ENCODE measurements at places on chromosomes 5 and 9.
A peak's percentile ranks its signal among the peaks of the same experiment; 100 is the strongest.

DNA sequence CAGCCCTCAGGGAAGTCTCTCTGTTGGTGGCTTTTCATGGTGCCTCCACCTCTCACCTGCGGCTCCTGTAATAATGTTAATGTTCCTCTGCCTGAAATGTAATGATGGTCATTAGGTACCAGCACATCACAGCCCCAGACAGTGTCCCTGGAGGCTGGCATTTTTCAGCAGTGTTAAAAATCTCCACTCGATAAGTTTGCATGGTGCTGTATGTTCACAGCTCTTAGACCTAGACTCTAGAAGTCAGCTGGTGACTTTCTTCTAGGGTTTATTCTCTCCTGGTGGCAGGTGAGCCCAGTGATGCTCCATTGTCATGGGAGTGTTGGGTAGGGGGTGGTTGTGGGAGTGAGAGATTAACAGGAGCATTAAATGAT is 53.1 kb downstream of the GPR107 start:
- no peak for DNase-seq

DNA sequence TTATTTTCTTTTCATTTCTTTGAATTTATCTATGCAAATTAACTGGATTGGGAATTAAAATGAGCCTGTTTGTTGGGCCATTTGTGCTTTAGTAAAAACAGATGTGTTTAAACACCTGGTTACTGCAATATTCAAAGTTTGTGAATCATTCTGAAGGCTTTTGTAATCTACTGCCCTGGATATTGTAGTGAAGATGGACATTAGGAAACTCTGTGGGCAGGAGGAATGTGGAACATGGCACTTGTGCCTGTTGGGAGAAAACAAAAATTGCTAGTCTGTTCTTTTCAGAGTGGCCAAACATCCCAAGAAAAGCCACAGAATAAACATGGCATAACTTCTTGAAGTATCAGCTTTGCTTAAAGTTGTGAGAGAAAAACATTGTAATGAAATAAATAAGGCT is 40.8 kb downstream of the CHSY3 start:
- no peak for DNase-seq

- no peak for DNase-seq
Measured at GRCh38 chr5:72539038-72539437, 31.8 kb upstream of the ZNF366 start.

DNA sequence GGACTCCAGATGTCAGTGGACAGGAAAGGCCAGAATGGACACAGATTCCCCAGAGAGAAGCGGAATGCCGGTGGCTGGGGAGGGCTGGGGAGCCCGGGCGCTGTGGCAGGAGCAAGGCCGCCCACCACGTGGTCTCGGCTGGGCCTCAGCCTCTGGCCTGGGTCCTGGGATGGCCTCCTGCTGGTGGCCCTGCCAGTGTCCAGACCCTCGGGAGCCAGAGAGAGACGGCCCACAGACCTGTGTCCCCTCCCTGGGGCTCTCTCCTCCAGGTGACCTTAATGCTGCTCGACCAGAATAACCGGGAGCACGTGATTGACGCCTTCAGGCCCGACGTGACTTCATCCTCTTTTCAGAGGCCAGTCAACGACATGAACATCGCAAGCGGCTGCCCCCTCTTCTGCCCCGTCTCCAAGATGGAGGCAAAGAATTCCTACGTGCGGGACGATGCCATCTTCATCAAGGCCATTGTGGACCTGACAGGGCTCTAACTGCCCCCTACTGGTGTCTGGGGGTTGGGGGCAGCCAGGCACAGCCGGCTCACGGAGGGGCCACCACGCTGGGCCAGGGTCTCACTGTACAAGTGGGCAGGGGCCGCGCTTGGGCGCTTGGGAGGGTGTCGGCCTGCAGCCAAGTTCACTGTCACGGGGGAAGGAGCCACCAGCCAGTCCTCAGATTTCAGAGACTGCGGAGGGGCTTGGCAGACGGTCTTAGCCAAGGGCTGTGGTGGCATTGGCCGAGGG is 19.0 kb downstream of the FBXW5 start:
- DNase-seq = no peak

DNA sequence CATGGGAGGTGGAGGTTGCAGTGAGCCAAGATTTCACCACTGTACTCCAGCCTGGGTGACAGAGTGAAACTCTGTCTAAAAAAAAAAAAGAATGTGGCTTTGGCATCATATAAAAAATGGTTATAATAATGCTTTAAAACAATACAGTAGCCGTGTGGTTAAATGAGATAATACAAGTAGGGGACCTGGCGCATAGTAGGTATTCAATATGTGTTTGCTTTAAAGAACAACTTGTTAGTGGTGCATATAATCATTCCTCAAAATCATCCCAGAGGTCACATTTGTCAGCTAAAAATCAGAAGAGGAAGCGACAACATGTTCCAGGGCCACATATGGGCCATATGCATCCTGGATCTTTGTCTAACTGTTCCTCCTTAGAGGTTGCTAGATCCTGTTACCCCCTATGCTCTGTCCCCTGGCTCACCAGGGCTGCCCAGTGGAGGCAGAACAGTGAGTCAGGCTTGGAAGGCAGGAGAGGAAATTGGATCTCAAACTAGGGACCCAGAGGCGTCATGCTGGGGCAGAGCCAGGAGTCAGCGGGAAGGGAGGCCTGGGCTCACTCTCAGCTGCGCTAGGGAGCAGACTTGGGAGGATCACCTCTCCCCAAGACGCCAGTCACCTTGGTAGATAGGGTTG is 27.7 kb downstream of the LHX6 start:
- DNase-seq = no peak

DNA sequence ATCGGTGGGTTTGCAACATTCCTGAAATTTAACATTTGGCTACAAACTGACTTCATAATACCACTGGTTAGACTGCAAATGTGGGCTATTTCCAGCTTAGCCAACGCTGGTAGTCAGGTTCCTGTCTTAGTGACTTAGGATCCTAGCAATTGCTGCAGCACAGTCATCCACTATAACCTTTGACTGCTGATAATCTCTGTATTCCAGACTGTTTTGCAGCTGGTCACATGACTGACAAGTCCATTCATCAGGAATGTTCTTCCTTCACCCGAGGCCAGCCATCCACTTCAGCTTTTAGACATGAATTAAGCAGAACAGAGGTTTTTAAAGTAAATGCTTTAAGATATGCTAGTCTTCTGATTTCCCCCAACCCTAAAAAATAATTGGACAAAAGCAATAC is 425.9 kb upstream of the MPDZ start:
- DNase-seq = no peak

DNA sequence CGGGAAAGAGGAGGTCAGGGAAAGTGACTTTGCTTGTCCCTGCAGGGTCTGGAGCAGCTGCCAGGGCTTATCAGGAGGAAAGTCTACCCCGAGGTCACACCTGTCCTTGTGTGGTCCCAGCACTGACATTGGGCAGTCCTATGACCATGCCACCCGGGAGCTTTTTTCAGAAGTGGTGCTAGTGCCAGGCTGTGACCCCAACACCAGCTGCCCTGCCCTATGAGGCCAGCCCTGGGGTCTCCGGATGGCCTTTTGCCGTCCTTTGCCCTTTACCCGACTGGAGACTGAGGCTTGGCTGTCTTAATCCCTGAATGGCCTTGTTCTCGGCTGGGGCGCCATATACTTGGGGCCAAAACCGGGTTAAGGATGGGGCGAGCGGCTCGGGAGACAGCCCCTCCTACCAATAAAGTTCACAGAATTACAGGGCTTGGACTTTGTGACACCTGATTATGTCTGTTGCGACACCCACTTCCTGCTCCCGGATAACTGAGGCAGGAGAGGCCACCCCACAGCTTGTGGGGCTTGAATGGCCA is 22.2 kb upstream of the SLC9A3 start:
- no peak for DNase-seq

- peak; percentile 72 for DNase-seq
Measured at GRCh38 chr5:43227655-43228054, 35.6 kb downstream of the NIM1K start.

DNA sequence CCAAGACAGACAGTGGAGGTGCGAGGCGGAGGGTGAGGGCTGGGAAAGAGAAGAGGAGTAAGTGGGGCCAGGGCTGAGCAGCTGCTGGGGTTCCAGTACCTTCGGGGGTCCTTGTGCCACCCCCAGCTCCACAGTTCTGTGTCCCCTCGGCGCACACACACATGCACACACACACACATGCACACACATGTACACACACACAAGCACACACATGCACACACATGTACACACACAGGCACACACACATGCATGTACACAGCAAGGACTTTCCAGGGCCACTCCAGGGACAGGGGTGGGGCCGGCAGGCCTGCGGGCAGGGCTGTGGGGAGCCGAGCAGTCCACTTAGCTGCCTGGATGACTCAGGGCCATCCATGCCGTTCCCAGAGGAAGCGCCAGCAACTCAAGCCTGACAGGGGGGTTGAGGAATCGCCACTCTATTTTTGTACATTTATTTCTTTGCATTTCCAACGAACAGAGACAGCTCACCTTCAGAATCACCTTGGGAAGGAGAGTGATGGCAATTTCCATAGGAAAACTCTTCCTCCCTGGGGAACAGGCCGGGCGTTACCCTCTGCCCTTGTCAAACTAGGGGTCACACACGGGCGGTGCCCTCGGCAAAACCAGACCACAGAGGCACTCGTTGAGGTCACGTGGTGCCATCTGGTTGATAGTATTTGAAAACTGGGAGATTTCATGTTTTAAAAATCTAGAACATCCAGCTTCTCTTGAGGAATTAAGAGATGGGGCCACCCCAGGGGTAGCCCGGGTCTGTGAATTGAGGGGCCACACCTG is 135.7 kb downstream of the ADAMTS2 start:
- DNase-seq = no peak

DNA sequence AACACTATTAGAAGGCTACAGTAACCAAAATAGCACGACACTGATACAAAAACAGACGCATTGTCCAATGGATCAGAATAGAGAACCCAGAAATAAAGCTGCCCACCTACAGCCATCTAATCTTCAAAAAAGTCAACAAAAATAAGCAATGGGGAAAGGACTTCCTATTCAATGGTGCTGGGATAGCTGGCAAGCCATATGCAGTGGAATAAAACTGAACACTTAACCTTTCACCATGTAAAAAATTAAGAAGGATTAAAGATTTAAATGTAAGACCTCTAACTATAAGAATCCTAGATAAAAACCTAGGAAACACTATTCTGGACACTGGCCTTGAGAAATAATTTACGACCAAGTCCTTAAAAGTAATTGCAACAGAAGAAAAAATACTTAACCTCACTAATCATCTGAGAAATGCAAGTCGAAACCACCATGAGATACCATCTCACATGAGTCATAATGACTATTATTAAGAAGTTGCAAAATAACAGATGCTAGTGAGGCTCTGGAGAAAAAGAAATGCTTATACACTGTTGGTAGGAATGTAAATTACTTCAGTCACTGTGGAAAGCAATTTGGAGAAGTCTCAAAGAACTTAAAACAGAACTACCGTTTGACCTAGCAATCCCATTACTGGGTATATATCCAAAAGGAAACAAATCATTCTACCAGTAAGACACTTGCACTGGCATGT is 203.3 kb upstream of the CDH9 start:
- DNase-seq = no peak

DNA sequence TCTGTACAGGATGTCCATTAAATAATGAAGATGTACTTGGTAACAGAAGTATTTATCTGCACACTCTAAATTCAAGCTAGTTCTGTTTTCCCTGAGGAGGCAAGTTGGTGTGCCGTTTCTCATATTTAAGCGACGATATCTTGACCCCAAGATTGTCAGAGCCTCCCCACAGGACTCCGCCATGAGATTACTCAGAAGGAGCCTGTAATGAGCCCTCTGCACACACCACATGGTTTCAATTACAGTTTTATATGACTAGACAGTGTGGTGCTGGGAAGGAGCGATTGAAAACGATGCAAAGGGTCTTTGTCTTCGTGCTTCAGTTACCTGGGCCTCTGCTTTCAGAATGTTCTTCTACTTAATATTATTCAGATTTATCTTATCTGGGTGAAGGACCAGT is 840.4 kb upstream of the WWC1 start:
- DNase-seq = no peak

DNA sequence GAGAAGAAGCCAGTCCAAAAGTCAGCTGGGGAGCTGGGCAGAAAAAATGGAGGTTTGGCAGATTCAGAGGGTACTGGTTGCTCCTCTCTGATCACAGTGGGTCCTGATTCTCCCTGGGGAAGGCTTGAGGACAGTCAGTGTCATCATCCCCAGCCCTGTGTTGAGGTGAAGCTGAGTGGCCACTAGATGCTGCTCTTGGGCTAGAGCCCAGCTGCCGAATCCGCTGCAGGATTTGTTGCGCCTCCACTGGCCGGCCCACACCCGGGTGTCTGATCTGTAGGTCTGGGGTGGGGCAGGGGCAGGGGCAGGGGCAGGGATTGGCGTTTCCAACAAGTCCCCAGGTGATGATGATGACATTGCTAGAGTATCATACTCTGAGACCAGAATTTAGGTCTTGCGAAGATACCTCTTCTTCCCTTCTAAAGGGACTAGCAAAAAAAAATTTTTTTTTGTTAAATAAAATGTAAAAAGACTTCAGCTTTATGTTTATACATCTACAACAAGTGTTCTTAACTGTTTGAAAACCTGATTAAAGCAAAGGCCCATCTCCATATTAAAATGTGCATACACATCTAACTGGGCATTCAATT is 106.8 kb downstream of the PDE6A start:
- DNase-seq = peak; percentile 53

DNA sequence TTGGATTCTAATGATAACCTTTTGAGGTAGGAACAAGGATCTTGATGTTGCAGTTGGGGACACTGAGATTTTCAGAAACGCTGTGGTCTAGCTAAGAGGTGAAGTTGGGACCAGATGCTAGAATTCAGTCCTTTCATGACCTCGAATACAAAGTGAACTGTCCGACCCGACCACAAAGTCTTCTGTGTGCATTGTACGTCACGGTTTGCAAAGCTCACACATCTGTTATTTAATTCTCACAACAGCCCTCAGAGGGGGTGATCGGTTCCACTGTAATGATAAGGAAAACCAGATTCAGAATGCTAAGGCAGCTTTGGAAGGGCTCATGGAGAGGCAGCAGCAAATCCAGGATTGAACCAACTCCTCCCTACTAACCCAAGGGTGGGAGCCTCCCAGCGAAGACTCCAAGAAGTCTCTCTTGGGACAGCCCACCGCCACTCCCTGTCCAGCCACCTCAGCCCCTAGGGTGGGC is 16.6 kb upstream of the KIF12 start:
- no peak for DNase-seq

- DNase-seq = no peak
Measured at GRCh38 chr5:35359859-35360258, 129.6 kb upstream of the PRLR start.

DNA sequence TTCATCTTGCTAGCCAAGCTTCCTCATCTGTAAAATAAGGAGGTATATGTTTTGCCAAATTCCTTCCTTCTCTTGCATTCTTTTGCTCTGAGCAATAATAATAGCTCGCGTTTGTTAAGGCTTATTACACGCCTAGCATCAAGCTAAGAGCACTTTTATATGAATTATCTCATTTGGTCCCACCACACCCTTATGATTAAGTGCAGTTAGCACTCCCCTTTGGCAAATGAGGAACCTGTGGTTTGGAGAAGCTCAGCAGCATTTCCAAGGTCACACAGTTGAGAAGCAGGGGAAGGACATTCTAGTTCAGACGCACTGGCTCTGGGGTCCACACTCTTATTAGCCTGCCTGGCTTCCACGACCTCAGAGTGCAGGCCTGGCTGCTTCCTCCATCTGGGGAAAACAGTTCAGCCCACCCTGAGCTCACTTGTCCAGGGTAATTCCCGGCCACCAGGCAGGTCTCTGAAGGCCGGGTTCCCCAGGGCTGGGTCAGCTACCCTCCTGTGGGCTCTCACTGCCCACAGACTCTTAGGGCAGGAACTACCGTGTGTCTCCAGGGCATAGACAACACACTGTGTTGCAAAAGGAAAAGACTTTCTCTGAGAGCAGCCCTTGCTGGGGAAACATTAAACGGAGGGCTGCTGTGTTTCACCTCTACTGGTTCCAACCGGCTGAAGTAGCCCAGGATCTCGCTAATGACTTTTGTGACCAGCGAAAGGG is 9.9 kb upstream of the FBP1 start:
- DNase-seq = peak; percentile 75

- peak; percentile 98 for DNase-seq
Measured at GRCh38 chr5:34915139-34915855, at the start of the genes BRIX1 and RAD1. Gene BRIX1, plus strand, starts transcription at chr5:34915711. Its CDS starts 28 bp downstream, at chr5:34915739. Gene RAD1, minus strand, starts transcription at chr5:34915504. Its CDS starts 612 bp downstream, at chr5:34914892.
